ENCODE measurements at places on chromosomes 5 and 9.

DNA sequence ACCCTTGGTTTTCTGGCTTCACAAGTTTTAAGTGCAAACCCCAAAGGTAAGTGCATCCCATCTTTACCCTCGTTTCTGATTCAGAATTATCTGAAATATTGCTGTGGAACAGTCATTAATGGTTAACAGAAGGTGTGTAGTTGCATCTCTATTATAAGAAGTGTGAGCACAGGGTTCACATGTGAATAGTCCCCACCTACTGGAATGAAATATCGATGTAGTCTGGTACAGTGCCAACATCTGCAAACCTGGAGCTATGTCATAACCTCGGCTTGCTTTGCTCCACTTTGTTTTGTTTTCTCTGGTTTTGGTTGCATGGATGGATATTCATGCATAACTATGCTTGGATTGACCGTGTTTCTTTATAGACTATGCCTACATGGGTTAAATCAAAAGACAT, 12.6 kb downstream of the HTR4 start:
- DNase-seq, result no peak

DNA sequence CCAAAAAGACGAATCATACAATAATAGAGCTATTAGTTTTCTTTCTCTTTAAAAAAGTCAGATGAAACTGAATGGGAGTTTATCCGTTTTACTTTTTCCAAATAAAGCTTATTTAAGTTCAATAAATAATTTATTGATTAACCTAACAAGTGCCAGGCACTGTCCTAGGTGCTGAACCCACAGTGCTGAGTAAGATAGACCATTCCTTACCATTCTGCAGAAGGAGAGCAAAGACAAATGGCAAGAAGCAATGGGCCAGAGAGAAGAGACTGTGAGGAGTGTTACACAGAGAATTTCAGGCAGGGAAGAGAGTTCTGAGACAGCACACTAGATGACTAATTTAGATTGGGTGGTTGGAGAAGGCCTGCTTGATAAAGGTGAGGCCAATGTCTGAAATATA, 127.2 kb downstream of the AUH start:
- DNase-seq, result no peak

GRCh38 chr5:135423846-135424168, 23.3 kb downstream of the DCANP1 start:
- DNase-seq, result no peak

- DNase-seq, result peak; percentile 55
Measured at GRCh38 chr5:78295035-78295961, 800 bp upstream of the AP3B1 start.

- DNase-seq, result no peak
Measured at GRCh38 chr5:26847041-26847736, 191.2 kb downstream of the CDH9 start.
